Stimulated activated CD8-positive, alpha-beta memory T cell treated with anti-CD3 and anti-CD28 coated beads, Interleukin-4, amount 100 ng/mL, for 1 hour (primary cell): ENCODE measurements at places on chromosomes 2 and 18.

GRCh38 chr2:128379021-128380015, 60.6 kb upstream of the HS6ST1 start:
- no peak for DNase-seq

DNA sequence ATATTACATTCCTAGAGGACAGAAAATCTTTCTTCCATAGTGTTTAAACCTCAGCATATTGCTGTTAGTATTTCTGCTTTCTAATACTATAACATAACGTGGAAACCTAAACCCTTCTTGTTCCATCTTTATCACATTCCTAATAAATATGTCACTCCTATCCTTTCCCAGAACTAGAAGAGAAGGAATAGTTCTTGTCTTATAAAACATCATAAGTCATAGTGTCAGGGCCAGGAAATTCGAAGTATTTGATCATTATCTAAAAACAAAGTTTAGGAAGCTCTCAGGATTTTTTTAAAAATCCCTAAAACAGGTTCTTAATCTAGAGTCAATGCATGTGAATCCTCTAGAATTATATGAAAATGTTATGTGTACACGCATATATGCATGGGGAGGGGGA, 2.0 kb downstream of the NHEJ1 start:
- DNase-seq, result no peak

DNA sequence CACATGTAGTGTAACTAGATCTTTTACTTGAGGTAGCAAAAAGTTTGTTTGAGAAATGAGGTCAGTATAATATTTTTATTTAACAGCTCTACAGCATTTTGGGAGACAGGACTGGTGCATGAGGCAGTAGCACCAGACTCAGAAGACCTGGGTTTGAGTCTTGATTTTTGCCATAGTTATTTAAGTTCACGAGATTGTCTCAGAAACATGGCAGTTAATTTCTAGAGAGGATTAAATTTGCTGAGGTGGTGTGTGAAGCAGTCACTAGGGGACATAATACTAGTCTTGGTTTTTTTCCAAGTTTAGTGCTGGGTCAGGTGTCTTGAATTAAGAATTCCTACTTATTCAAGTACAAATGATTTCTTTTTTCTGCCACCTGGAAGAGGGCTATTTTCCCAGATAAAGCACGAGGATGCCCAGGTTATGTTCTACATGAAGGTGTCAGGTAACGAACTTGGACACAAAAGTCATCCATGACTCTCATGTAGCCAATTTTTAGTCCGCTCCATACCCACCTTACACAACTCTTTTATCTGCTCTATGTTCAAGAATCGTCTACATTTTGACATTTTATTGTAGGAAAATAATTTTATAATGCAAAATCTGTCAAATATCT, 1.4 kb downstream of the MARCHF7 start:
- DNase-seq, result no peak

GRCh38 chr2:43086451-43087221, 139.8 kb downstream of the ZFP36L2 start:
- no peak for DNase-seq

DNA sequence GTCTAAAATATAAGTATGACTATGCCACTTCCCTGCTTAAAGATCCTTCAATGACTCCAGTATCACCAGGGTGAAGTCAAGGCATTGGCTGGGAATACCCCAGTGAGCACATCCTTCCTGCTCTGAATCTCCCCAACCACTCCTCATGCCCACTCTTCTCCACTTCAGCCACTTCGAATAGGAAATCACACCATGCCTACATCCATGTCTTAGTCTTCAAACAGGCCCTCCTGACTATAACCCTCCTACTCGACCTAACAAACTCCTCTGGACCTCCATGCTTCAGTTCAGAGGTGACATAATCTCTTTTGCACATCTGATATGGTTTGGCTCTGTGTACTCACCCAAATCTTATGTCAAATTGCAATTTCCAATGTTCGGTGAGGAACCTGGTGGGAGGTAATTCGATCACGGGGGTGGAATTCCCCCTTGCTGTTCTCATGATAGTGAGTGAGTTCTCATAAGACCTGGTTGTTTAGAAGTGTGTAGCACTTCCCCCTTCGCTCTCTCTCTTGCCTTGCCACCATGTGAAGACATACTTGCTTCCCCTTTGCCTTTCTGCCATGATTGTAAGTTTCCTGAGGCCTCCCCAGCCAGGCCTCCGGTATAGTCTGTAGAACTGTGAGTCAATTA, 87.8 kb upstream of the TFCP2L1 start:
- no peak for DNase-seq

DNA sequence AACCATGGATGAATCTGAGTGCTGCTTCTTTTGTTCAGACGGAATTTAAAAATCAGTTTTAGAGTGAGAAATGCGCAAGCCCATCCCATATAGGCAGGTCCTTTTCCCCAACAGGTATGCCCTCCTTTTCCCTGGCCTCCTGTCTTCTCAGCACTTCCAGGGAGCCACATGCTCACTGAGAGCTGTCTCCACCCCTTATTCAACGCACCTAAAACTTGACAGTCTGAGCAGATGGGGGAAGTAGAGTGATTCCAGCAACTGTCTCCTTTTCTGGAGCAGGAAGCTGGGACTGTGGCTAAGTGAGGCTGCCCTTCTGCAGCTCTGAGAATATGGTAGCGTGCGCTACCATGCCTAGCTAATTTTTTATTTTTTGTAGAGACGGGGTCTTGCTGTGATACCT, 53.1 kb upstream of the NOSTRIN start:
- DNase-seq, result no peak

DNA sequence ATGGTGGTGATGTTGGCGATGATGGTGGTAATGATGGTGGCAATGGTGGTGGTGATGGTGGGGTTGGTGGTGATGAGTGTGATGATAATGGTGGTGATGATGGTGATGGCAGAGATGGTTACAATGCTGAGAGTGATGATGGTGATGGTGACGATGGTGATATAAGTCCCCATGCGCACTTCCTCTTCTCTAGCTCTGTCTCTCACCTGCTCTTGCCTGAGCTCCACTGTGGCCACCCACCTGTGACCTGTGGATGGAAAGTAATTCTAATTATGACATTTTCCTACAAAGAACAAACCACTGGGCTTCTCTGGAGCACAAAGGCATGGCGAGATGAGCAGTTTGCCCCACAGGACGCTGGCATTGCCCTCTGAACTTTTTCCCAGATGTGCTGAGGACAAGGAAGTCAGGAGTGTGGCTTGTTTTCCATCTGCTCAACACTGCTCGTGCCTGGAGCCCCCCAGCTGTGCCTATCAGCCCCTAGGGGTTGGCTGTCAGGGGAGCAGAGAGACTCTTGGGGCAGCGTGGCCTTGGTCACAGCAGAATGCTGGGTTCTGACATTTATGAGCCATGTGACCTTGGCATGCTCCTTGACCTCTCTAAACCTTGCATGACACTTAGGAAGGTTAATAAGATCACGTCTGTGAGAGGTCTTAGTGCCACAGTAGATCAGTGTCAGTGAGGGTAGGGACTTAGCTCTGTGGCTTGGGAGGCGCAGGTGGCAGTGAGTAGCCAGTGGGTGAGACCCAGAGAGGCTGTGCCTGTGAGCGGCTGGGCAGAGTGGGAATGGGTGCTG, 68.4 kb downstream of the RRM2 start:
- DNase-seq, result no peak

- DNase-seq, result no peak
Observed at GRCh38 chr2:86225581-86225980, 26.3 kb downstream of the MRPL35 start.
